Right renal cortex interstitium (tissue), 3 donors: ENCODE measurements at places on chromosomes 3 and 15.

DNA sequence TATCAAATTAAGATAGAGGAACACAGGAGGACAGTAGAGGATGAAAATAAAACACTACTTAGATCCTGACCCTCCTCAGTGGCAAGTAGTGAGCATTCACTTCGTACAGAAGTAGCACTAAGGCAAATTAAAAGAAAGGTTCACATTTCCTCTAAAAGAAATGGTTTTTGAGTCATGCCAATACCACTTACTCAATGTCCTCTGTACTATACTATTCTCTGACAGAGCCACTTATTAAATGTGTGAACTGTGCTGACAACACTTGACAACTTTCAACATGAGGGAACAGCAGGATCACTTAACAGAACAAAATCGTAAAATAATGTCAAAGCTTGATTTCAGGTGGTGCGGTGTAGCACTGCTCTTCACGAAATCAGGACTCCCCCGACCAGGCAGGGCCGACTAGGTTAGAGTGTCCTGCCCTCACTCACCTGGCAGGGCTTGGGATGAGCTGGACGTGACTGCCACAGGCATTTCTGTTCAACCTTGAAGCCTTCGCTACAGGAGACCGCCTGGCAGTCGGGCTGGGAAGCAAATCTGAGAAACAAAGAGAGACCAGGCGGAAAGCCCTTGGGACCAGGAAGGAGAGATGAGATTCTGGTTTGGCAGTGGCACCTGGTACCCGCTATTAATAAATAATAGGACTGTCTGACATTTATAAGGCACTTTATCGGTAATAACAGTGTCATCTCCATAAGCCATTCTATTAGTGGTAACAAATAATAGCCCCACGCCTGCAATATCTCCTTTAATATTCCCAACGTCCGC, 611 bp upstream of the SLC27A2 start:
- DNase-seq = no peak

DNA sequence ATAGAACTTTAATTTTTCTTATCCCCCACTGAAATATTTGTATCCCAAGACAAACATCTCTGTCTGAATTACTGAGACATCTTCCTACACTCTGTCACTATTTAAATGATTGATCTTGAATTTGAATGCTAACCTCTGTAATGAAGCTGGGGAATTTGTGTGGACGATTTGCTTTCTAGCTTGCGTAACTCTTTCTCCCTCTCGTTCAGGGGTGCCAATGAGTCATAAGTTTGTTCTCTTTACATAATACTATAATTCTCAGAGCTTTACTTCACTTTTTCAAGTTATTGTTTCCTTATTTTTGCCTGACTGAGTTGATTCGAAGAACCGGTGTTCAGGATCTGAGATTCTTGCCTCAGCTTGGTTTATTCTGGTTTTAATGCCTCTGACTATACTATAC, 783.3 kb upstream of the CADM2 start:
- DNase-seq = no peak

DNA sequence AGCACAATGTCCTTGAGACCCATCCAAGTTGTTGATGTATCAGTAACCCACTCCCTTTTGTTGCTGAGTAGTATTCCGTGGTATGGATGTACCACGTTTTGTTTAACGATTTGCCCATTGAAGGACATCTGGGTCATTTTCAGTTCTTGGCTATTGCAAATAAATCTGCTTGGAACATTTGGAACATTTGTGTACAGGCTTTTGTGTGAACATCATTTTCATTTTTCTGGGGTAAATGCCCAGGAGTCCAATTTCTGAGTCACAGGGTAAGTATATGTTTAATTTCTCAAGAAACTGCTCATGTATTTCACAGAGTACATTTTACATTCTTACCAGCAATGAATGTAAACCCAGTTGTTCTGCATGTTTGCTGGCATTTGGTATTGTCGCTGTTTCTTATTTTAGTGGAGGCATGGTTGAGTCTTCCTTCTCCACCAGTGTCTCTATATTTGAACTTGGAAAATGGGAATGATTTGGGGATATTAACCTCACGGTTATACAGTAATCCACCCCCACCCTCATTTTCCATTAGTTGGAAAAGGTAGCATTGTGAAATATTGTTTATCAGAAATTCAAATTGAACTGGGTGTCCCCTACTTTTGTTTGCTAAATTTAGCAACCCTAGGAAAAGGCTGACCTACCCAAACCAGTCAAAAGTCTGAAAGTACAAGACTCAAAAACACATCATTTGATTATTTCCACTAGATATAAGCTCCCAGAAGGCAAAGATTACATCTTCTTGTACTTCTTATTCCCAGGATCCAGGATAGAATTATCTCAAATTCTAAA, 30.8 kb downstream of the POMGNT2 start:
- no peak for DNase-seq

DNA sequence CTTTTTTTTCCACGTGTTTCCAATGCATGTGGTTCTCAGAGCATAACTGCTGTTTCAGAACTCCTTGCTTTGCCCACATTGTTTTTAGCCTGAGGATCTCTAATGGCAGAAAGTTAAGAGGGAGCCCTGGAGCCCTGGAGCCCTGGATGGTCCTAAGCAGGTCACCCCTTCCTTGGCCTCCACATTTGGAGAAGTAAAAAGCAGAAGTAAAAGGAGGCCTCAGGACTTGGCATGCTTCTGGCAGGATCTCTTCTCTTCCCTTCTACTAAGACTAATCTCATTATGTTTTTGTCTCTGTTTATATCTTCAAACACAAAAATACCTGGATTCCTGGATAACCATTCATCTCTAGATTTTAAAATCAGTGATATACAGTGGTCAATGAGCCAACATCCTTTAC, 50.1 kb downstream of the P2RY1 start:
- DNase-seq = no peak

DNA sequence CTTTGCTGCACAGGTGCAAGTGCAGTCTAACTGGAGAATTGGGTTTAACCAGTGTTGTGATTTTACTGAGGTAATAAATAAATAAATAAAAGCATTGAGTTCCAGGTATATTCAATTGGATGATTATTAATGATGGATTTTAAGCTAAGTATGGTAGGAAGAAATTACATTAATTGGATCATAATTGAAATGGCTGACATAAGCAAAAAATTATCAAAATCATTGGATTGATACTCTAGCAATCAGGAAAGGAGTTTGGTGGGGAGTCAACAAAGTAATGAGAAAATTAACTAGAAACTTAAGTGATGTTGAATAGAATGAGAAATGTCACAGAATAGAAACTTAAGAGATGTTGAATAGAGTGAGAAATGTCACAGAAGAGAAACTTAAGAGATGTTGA, 981.9 kb downstream of the SI start:
- DNase-seq = no peak

GRCh38 chr3:115689928-115690327, 66.6 kb downstream of the GAP43 start:
- DNase-seq = no peak

DNA sequence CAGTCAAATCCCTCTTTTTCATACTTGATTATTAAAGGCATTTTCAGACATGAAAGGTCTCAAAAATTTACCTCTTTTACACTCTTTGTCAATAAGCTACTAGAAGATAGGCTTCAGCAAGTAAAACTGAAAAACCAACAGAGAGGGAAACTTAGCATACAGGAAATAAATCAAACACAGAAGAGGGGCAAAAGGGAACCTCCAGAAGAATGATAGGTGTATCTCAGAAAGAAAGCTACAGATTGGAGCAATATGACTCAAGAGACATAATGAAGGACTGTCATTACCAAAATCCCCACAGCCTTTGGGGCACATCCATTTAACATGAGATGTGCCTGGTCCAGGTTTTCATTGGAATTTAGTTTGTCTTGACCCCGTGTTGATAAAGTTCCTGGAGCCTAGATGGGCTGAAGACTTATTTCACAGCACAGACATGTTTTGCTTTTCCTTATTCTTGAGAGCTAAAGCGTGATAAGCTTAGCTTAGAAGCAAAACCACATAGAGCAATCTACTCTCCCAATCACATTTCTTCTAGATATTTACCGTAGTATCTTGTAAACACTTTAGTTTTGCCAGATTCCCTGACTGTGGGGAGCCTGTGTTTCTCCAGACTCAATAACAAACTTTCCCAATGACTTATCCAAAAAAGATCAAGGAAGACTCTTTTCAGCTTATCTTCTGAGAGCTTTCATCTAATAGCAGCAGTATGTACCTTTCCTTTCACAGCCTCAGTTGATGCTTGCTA, 11.7 kb downstream of the LRRFIP2 start:
- no peak for DNase-seq

- no peak for DNase-seq
Observed at GRCh38 chr3:68458581-68458980, 473.8 kb downstream of the TAFA4 start.

DNA sequence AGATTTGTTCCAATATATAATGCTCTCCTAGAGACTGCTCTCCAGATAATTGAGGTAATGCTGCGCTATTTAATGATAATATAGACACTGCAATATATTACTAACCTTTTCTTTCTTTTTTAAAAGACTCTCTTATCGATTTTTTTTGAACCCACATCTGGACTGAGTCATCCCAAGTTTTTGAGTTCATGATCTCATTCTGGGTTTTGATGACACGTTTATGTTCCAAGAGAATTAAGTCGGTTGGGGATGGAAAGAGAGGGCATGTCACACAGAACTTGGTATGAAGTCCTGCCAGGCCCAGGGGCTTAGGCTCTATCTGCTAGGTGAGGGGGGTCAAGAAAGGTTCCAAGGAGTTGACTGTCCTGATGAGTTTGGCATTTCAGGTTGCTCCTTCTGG, 431.1 kb downstream of the MFSD1 start:
- no peak for DNase-seq

GRCh38 chr3:18809640-18810305, 338.5 kb upstream of the KCNH8 start:
- no peak for DNase-seq

GRCh38 chr3:151331696-151332095, 2.3 kb upstream of the P2RY13 start:
- DNase-seq = no peak

- DNase-seq = no peak
Observed at GRCh38 chr3:179375091-179375999, 27.8 kb downstream of the MFN1 start.

GRCh38 chr15:68693071-68693470, 114.3 kb downstream of the CORO2B start:
- DNase-seq = no peak

DNA sequence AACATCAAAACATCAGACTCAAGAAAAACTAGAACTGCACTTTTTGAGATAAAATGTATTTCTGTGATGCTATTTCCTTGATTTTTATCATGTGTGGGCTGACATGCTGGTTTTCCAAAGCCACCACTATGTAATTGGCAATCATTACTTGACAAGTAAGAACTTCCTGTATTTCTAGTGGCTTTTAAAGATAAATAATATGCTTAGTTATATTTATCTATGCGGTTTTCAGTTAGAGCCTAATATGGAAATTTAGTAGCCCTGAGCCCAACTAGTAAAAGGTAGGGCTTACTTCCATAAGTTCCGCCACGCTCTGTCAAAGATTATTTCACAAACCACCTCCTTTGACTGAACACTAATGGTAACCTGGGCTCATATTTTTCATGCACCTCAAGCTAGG, 91.6 kb downstream of the PPARG start:
- DNase-seq = no peak

DNA sequence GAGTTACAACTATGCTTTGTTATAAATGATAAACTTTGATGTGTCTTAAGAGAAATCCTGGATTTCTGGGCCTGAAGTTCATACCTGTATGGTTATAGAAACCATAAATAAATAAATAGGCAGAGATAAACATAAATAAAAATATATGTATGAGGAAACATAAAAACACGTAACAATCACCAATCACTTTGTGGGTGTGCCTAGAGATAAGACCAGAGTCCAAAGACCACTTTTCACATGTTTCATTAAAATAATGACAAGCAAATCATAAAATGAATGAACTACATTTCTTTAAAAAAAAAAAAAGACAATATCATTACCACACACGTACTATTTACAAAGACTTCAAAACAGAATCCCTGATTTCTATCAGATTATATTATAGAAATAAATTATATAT, 14.1 kb downstream of the PIK3R4 start:
- no peak for DNase-seq

GRCh38 chr15:59002418-59002859, 15.0 kb downstream of the RNF111 start:
- DNase-seq = no peak

- no peak for DNase-seq
Observed at GRCh38 chr15:98980899-98981228, 26.7 kb downstream of the PGPEP1L start.

GRCh38 chr3:33278163-33278562, 921 bp downstream of the FBXL2 start:
- DNase-seq = no peak

- no peak for DNase-seq
Observed at GRCh38 chr3:172280406-172281051, 167.7 kb downstream of the GHSR start.

- DNase-seq = no peak
Observed at GRCh38 chr3:66053550-66054094, 14.9 kb upstream of the MAGI1 start.

DNA sequence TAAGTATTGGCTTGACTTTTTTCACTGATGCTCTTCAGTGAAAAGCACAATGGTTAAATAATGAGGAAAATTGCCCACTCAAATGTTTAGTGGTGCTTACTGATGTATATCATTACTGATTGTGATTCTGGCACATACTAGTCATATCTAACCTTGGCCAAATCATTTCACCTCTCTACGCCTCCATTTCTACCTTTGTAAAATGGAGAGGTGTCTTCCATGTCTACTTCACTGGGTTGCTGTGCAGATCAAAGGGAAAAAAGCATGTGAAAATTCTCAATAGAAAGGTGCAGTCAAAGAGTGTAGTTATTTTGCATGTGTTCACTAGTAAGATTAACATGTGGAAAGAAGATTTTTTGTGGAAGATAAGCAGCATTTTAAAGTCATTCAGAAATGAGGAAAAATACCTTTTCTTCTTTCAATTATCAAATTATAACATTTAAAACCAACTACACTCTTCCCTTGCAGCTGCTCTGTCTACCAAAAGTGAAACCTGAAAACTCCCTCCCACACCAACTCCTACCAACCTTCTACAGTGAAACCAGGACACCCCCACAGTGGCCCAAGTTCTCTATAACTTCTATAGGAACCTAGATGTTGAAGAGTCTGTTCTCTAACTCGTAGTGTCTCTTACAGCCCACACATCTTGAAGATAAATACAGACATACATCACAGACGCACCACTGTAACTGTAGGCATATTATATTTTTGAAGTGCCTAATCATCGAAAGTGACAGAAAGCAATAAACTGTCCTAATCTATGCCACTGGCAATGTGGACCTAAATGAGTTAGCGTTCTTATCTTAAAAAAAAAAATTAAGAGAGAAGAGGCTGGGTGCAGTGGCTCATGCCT, 1.4 kb downstream of the CD200R1 start:
- DNase-seq = no peak

DNA sequence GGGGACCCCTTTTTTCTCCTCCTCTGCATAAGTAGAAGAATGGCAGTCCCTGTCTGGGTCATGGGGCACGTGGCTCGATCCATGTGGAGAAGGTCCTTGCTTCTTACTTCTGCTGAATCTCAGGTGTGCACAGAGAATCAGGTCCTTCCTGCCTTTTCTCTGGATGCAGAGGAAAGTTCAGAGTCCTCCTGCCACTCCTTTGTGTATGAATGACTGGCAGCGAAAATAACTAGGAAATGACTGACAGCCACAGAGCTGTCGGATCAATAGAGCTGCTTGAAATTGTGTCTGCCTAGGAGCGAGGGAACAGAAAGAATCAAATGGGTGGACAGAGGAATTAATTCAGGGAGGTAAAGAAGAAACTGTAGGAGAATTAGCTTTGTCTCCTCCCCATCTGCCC, 49.6 kb upstream of the ROPN1 start:
- DNase-seq = no peak
